ENCODE measurements at places on chromosomes 7 and 10.

- DNase-seq = no peak
Observed at GRCh38 chr7:25776744-25777123, 375.3 kb upstream of the NFE2L3 start.

DNA sequence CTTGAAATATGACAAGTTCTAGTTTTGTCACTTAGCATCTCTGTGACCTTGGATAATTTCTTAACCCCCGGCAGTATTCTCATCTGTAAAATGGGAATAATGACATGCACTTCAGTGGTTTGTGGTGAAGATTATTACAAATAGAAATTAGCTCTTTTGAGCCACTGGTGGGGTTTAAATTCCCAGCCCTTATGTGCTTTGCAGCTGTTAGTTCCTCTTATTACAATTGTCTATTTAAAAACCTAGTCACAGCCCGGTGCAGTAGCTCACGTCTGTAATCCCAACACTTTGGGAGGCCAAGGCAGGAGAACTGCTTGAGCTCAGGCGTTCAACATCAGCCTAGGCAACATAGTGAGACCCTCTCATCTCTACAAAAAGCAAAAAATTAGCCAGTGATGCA lies 30.1 kb downstream of the CAV1 start:
- DNase-seq = no peak

DNA sequence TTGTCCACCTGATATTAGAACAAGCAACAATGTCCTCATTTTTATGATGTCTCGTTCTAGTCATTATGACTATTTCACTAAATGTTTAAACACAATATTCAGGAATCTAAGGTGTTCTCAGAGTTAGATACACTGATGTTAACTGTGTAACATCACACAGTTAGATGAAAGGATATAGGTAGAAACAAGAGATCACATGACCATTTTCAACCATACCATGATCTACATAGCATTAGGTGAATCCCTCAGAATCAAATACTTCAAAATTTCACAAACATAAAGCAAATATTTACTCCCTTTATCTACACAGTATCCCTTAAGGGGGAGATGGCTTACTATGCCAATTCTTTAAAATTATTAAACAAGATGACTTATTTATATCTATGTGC lies 90.3 kb downstream of the ANK3 start:
- DNase-seq = no peak

- no peak for DNase-seq
Observed at GRCh38 chr7:5276611-5277010, 6.1 kb upstream of the SLC29A4 start.

DNA sequence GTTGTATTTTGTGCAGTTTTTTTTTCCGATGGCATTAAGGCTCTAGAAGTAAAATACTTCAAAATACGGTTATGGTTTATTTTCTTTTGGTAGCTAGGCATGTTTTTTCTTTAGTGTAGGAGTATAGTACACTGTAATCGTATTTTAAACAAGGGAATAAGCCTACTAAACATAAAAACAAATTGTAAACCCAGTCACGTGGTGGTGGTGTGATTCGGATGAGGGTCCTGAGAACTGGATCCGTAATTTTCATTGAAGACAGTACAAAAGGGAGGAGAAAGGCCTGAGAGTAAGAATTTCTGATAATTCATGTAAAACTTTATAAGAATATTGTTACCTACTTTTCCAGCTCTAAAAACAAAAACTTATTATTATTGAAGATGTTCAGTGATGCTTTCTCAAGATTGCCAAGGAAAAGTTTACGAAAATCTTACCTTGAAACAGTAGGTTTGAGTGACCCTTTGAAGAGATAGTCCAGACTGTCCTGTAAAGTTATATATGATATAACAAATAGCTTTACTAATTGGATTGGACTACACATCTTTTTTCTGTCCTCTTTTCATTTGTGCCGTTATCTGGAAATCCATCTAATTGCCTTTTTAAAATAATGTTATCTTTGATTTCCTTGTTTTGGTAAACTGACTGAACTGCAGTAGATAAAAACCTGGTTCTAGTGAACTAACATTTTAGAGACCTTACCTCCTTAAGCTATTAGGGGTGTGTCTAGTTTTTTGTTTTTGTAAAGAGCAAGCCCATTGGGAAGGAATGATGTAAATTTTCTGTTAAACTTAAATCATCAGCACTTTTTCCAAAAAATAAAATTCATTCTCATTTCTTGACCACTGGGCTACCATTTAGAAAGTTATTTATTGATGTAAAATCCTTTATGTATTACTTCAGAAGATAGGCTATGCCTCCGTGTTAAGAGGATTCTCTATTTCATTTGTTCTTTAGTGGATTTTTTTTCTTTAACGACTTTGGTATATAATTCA lies 1.0 kb upstream of the PBLD start:
- DNase-seq = no peak

DNA sequence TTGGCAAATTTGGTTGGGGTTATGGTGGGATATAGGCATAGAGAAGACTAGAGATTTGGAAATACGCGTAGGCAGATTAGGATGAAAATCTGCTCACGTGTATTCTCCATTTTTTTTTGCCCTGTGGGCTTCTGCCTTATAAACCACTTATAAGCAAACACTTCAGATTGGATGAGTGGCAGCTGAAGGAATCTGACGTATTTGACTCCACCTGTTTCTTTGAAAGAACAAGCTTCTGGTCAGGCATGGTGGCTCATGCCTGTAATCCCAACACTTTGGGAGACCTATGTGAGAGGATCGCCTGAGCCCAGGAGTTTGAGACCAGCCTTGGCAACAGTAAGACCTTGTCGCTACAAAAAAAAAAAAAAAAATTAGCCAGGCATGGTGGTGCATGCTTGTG lies 5.1 kb downstream of the STK31 start:
- no peak for DNase-seq

- no peak for DNase-seq
Observed at GRCh38 chr7:130231792-130232191, 24.1 kb downstream of the SSMEM1 start.

DNA sequence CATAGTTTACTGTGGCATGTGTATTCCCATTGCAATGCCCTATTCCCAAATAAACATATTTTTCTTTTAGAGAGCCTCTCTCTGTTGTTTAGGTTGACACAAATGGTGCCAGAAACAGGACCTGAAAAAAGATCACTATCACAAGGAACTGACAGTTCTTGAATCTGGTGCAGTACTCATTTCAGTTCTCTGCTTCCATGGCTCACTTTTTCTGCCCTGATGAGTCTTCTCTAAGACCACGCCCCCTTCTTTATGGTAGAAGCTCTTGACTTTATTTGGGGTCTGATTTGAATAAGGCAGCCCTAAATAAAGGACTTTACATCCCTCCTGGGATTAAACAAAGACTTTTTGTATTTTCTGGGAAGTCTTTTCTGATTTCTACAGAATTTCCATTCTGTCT lies 3.5 kb upstream of the CCDC126 start:
- DNase-seq = no peak

GRCh38 chr7:16891874-16892643 lies 10.3 kb upstream of the AGR3 start:
- no peak for DNase-seq

DNA sequence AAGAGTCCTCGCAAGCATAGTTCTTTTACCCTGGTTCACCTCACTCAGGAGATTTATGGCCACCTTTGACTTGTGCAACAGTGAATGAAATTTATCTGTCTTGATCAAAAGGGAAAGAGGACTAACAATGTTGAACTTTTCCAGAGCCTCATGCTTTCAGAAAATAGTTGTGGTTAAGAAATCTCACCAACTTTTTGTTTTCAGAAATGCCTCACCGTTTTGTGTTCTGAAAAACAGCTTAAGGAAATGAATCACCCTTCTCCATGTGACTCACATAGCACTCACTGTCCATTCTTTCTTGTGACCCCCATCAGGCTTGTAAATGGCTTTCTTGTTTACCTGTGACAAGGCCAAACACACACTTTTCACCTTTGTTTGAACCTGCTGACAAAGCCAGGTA lies 148.6 kb upstream of the FAM3C start:
- DNase-seq = no peak

GRCh38 chr7:99737726-99738125 lies 2.7 kb upstream of the CYP3A7 start:
- DNase-seq = no peak

- DNase-seq = no peak
Observed at GRCh38 chr10:113735913-113736312, 15.6 kb upstream of the PLEKHS1 start.

DNA sequence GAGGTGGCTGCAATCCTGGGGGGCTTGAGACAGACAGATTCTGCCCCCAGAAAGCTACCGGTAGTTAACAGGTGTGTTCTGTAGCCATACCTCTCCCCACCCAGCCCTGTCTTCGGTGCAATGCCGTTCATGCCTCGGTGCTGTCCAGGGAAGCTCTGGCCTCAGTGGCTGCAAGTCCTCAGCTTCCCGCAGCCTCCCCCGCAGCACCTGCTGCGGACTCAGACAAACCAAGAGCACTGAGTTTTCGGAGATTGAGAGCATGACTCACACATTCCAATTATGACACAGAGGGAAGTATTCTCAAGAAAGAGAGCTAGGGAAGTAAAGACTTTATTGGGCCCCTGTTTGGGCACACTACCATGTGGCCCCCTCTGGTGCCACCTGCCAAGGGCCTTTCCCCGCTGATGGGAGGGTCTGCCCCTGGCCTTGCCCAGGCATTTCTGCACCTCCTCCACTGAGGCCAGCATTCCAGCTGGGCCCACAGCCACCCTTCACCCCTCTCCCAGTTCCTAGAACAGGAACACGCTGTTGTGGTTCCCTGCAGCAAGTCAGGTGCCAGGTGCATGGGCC lies 30.2 kb upstream of the EZH2 start:
- no peak for DNase-seq

GRCh38 chr7:86991771-86992191 lies 67.7 kb downstream of the ELAPOR2 start:
- no peak for DNase-seq

GRCh38 chr7:69780379-69780778 lies 182.1 kb downstream of the AUTS2 start:
- DNase-seq = no peak

GRCh38 chr7:131921016-131921415 lies 364.6 kb upstream of the PODXL start:
- DNase-seq = no peak

- no peak for DNase-seq
Observed at GRCh38 chr10:34141032-34141680, 673.9 kb downstream of the PARD3 start.

DNA sequence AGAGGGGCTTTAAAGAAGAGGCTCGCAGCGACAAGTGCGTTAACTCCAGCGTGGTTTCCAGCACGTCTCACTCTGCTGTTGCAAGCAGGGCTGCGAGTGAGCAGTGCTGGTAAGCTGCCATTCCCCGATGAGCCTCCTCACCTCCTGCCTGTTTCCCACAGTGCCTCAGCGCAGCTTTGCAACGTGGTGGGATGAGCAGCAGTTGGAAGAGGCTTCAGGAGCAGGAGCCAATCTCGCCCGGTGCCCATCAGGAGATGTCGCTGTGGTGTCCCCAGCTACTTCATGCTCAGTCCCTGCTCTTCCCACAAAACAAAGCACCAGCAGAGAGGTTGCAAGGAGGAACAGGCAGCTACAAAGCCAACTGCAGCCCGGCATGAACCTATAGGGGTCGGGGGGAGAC lies 2.4 kb upstream of the ADARB2 start:
- DNase-seq = no peak

- no peak for DNase-seq
Observed at GRCh38 chr10:44249490-44249889, 135.4 kb downstream of the CXCL12 start.

- DNase-seq = no peak
Observed at GRCh38 chr7:4726566-4726965, 44.5 kb downstream of the FOXK1 start.

- DNase-seq = no peak
Observed at GRCh38 chr7:95276114-95276513, 48.2 kb downstream of the PON1 start.

GRCh38 chr10:95833042-95833610 lies 74.6 kb upstream of the CC2D2B start:
- DNase-seq = no peak

GRCh38 chr7:51280156-51280555 lies 36.5 kb downstream of the COBL start:
- no peak for DNase-seq

- DNase-seq = no peak
Observed at GRCh38 chr7:115198143-115198542, 276.2 kb downstream of the MDFIC start.
